ENCODE measurements at places on chromosomes 12 and 14. TPM values are rescaled to one million over a fixed set of nuclear protein-coding genes. Genes with fewer than 3 reads are reported as not detected.

Gene MIP
- 0.08 TPM for total RNA-seq

Gene KRT5
- total RNA-seq = 15.8 TPM

Gene SLC4A8
- total RNA-seq = 9.4 TPM

Gene DERA
- 66.2 TPM for total RNA-seq

Gene RNASE3
- total RNA-seq = not detected

Gene RTN1
- total RNA-seq = 1.6 TPM

Gene SERPINA12
- 0.60 TPM for total RNA-seq

Gene IFI27L1
- total RNA-seq = 18.9 TPM

Gene TAS2R19
- total RNA-seq = 7.4 TPM

Gene COCH
- total RNA-seq = 3.3 TPM

Gene RDH16
- 1.7 TPM for total RNA-seq

Gene PLEKHG7
- 0.16 TPM for total RNA-seq

Gene PPP4R4
- total RNA-seq = 3.8 TPM

Gene CLEC12A
- 0.08 TPM for total RNA-seq

Gene REM2
- 1.5 TPM for total RNA-seq

Gene SSTR1
- 6.0 TPM for total RNA-seq

Gene ATP2B1
- 71.4 TPM for total RNA-seq

Gene RAD51AP1
- 11.5 TPM for total RNA-seq

Gene ASCL4
- 0.08 TPM for total RNA-seq

Gene HOXC11
- total RNA-seq = 1.5 TPM

Gene AQP6
- total RNA-seq = not detected

Gene PAPLN
- total RNA-seq = 10.1 TPM

Gene MSI1
- total RNA-seq = 2.2 TPM

Gene BTBD7
- total RNA-seq = 25.8 TPM

Gene SERPINA10
- total RNA-seq = 23.0 TPM

Gene MMP17
- total RNA-seq = 0.40 TPM

Gene SERPINA1
- 5,718 TPM for total RNA-seq

Gene ENDOU
- 0.30 TPM for total RNA-seq

Gene HOXC5
- 0.40 TPM for total RNA-seq

Gene ALG10B
- 10.1 TPM for total RNA-seq

Gene RNASE2
- 1.6 TPM for total RNA-seq
